ENCODE measurements at places on chromosomes 1 and 21. TPM values are rescaled to one million over a fixed set of nuclear protein-coding genes. Genes with fewer than 3 reads are reported as not detected.

DNA sequence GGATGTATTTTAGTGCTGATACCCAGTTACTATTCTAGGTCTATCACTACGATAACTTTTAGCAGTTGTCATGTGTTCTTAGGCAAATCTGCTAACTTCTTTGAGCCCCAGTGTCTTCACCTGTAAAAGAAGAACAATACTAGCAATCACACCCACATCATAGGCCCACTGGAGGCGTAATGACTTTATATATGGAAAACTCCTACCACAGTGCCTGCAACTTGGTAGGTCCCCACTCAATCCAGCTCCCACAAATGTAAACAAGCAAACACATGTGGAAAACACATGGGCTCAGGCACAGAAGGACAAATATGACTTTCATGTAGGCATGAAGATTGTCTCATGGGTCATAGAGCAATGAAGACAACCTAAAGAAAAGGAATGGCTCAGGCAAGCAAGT, 115.8 kb downstream of the TBX19 start:
- no peak for DNase-seq

The C1orf167 gene
- total RNA-seq: 0.36 TPM

The INSRR gene
- total RNA-seq: not detected

- no peak for DNase-seq
These were observed 269.4 kb downstream of the RWDD3 start for GRCh38 chr1:95503278-95504030.

DNA sequence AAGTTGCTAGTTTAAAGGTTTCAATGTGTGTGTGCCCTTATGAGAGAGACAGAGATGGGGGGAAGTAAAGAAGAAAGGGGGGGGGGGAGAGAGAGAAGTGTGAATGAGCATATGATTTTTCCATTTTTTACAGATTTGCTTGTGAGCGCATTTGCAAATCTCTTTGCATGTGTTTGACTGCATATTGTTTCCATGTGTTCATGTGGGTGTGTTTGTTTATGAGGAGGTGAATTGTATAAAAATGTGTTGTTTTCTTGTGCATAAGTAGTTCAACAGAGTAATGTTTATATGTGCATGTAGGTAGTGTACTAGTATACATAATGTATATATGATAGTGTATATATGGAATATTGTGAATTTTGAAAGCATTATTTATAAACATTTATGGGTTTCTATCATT, 205.9 kb upstream of the SPAG17 start:
- no peak for DNase-seq

DNA sequence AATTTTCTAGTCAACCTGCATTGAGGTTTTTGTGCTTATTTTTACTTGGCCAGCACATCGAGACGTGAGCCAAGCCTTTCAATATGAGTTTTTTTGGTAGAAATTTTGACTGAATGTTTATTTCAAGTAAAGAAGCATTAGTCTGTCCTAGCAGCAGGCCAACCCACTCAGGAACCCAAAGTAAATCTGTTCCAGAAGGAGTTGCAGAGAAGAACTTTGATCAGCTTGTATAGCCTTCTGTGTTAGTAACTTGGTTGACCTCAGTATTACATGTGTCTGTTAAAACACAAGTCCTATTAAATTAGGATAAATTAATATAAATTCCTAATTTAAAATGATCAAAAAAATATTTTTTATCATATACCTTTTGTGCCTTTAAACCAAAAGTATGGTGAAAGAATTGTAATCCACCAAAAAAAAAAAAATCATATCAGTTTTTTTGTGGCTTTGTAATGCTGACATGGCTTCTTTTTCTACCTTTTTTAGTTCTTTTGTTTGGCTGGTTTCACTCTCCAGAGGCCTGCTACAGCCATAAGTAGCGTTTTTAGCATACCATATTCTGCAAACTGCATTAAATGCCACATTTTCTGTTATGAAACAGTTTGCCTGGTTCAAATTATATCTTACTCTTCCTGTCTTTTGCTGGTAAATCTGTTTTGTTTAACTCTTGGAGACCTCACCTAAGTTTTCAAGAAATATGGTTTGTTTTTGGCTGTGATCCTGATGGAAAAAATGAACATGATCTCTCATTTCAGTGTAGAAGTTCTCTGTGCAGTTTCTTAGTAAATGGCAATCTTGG, 39.5 kb downstream of the ATF6 start:
- DNase-seq: peak; percentile 69

DNA sequence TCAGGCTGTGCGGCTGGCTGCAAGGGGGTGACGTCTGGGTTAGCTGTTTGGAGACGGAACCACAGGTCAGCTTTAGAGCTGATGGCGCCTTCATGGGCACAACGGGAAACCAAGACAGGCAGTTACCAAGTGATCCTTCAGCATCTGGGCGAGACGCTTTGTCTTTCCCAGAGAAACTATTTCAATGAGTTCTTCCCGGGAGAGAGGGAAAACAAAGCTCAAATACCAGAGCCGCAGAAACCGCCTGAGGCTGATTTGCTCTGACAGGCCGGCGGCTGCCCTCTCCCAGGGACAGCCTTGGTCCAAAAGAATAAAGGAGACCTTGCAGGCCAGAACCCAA, 76.5 kb downstream of the CD58 start:
- peak; percentile 23 for DNase-seq

DNA sequence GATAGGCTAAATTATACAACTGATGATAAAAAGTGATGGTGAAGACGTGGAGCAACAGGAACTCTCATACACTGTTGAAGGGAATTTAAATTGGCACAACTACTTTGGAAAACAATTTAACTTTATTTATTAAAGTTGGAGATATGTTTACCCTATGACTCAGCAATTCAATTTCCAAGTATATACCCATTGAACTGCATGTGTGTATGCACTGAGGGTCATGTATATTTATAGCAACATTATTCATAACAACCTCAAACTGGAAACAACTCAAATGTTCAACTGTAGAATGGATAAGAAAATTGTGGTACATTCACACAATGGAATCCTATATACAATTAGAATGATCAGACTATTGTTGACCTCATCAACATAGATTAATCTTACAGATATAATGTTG, 16.5 kb upstream of the BCAS2 start:
- DNase-seq: peak; percentile 35

GRCh38 chr1:225483818-225484656, 56.2 kb upstream of the LBR start:
- DNase-seq: no peak

The RUNX3 gene
- not detected for total RNA-seq

The JAK1 gene
- total RNA-seq: 255 TPM

The CALML6 gene
- total RNA-seq: 0.36 TPM

DNA sequence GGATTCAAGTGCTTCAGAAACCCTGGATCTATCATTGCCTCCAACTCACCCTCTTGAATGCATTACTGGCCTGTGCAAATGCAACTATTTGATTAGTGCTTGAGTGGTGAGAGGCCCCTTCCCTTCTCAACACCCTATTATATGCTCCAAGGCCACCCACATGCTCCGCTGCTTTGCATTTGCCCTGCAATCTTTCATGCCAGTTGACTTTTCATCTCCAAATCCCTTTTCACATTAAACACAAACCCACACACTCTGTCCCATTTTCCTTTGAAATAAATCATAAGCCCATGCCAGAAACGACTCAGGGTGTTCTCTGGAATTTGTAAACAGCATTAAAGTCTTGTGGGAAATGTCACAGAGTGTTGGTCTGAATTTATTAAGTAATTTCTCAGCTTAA, 78.9 kb upstream of the CTTNBP2NL start:
- no peak for DNase-seq

The SPRR2B gene
- total RNA-seq: not detected

DNA sequence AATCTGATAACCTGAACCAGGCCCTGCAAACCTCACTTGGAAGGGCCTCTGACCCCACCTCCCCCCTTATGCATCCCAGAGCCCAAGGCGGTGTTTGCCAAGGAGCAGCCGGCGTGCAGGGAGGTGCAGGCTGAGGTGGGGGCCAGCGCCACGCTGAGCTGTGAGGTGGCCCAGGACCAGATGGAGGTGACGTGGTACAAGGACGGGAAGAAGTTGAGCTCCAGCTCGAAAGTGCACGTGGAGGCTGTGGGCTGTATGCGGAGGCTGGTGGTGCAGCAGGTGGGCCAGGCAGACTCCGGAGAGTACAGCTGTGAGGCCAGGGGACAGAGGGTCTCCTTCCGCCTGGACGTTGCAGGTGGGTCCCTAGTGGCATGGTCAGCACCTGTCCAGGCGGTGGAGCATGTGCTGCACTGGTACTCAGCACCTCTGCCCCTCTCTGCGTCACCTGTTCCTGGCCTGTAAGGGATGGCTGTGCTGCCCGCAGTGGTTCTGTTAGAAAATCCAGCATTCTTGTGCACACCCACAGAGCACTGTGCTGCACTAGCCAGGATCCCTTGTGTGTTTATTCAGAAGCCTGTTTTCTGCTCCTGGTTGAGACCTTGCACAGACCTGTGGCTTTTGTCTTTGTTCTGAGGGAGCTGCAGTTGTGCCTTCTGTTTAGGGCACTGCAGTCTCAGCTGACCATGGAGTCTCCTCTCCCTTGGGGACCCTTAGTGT, 11.6 kb downstream of the OBSCN start:
- DNase-seq: no peak

DNA sequence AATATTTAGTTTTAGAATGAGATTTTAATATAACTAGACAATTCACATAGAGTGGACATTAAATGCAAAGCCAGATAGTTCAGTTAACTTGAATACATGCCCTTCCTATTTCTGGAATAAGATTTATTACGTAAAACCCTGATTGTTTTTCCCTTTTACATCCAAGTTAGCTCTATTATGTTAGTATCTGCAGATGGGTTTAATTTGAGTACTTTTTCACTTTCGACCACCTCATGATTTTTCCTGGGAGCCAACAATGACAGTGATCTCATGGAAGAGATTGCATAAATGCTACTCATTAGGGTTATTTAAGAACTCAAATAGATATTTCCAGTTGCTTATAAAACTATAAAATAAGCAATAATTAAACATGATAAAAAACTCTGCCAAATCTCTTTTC, 199.4 kb upstream of the PTGFR start:
- DNase-seq: peak; percentile 86

The CELA2A gene
- total RNA-seq: not detected

The OR2L2 gene
- not detected for total RNA-seq

DNA sequence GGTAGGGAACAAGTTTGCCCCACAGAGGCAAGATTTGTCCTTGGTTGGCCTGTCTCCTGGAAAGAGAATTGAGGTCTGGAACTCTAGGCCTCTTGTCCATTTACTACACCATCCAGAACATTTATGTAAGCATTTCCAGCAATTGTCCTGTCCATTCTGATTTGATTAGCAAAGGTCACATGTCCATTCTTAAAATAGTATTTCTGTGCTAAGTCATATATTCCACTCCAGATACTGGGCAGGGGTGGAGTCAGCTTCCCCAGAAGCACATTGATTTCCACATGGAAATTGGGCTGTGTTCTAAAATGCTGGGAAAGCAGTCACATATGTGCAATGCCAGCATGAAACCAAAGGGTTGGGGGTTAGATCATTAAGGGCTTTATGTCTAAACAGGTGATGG, 21.5 kb upstream of the FMN2 start:
- peak; percentile 81 for DNase-seq

GRCh38 chr1:177145106-177146070, 19.1 kb downstream of the ASTN1 start:
- DNase-seq: no peak
